NCI-H1436 treated with DMSO at 0.1 percent for 48 hours (cell line): ENCODE measurements at places on chromosomes 11 and 22.

DNA sequence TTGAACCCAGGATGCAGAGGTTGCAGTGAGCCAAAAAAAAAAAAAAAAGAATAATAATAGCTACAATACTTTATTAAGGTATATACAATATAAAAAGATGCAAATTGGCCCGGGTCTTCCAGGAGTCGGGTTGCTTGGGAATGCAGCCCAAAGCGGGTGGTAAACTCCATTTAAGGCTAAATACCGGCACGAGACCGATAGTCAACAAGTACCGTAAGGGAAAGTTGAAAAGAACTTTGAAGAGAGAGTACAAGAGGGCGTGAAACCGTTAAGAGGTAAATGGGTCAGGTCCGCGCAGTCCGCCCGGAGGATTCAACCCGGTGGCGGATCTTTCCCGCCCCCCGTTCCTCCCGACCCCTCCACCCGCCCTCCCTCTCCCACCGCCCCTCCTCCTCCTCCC, 143.3 kb downstream of the DLG2 start:
- DNase-seq: no peak

DNA sequence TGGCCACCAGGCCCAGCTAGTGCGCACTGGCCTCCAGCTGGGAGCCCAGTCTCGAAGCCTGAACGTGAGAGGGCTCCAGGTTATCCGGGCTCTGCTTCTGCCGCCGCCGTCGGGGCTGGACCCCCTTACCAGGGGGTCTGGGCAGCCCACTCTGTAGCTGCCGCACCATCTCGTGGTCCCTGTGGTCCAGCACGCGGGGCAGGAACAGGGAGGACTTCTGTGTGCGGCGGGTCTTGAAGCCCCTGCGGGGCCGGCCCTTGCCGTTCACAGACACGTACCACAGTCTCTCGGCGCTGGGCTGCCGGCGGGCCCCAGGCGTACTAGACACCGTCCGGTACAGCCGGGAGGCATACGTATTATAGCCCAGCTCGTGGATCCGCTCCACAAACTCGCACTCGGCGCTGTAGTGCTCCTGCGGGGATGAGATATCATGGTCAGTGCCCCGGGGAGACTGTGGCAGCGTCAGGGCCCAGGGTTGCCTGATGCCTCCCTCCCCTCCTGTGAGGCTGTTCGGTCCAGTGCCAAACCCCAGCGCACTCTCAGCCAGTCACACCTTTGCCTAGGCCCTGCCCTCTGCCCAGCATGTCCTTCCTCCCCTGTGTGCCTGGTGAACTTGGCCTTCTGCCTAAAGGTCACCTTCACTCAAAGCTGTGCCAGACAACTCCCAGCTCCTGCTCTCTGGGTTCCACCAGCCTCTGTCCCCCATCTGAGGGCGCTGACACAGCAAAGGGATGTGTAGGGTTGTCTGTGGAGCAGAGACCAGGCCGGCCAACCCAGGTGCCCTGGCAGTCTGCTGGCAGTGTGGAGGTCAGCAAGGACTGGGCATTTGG, 8.7 kb downstream of the FGF3 start:
- no peak for DNase-seq

DNA sequence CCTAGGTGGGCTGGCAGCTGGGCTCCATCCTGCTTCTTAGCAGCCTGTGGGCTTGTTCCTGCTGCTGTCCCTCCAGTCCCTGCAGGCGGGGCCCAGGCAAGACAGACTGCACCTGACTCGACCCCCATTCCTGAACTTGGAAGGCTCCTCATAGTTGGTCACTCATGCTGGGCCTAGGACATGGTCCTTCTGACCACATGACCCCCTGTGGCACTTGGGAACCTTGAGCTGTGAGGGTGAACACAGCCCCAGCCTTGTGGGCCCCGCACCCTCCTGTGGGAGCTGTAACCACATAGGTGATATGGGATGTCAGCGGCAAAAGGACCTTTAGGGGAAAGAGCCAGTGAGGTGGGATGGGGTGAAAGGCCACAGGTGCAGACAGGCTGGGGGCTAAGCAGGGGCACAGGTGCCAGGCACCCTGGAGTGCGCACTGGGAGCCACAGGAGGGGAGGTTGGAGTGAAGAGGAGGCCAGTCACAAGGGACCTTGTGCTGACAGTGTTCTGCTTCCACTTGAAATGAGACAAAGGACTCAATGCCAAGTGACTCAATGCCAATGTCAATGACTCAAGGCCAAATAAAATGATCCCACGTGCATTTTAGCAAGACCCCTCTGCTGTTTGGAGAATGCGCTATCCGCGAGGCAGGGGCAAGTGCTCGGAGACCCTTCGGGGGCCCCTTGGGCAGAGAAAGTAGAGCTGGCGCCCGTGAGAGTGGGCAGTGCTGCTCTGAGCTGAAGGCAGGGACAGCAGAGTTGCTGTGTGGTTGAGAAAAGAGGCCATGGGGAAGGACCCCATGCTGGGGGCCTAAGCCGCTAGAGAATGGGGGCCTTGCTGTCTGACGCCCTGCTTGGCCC, 90.7 kb downstream of the MORC2 start:
- DNase-seq: no peak

GRCh38 chr11:35047179-35047578, 91.8 kb upstream of the CD44 start:
- DNase-seq: no peak

DNA sequence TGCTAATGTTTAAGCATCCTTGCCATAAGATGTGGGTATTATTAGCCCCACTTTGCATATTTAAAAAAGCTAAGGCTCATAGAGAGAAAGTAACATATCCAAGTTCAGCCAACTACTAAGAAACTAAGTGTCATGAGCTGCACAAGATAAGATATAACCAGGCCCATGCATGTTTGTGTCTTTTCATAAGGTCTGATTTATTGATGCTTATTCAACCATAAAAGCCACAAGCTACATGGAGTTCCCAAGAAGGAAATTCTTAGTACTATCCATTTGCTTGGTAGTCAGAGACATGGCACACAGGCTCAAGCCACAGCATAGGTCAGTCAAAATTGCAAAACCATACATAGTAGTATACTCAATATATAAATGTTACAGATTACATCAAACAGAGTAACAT, 488.5 kb downstream of the SOX6 start:
- DNase-seq: no peak

GRCh38 chr22:28408709-28409108, 270.9 kb downstream of the TTC28 start:
- DNase-seq: no peak

- DNase-seq: no peak
Measured at GRCh38 chr11:16933756-16934603, 80.2 kb downstream of the PLEKHA7 start.

- DNase-seq: no peak
Measured at GRCh38 chr11:108914981-108915380, 250.1 kb downstream of the DDX10 start.

DNA sequence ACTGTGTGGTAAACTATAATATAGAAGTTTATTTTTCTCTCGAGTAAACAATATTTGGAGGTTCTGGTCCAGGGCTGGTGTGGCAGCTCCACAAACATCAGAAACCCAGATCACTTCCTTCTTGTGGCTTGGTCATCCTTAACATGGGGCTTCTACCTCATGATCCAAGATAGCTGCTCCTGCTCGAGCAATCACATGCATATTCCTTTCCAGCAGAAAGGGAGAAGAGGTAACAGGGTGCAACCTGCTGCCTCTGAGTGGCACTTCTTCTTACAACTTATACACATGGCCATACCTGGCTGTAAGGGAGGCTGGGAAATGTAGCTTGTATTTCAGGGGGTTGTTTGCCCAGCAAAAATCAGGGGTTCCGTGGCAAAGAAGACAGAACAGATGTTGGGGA, 44.6 kb upstream of the SYT7 start:
- DNase-seq: no peak

DNA sequence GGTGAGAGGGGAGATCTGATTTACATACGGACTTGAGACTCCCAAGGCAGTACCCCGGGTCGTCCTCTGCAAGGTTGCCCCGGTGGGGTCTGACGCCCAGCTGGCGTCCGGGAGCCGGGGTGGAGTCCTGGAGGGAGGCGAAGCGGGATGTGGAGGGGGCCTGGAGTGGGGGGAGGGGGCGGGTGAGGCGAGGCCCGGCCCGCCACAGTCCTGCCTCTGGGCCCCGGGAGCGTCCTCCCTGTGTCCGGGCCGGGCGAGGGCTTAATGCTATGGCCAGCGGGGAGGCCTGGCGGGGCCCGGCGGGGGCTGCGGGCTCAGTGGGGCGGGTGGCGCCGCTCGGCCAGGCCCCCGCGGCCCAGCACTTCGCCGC, 2.4 kb upstream of the MYBPC3 start:
- no peak for DNase-seq

- DNase-seq: no peak
Measured at GRCh38 chr11:27355575-27356104, 7.4 kb downstream of the CCDC34 start.

DNA sequence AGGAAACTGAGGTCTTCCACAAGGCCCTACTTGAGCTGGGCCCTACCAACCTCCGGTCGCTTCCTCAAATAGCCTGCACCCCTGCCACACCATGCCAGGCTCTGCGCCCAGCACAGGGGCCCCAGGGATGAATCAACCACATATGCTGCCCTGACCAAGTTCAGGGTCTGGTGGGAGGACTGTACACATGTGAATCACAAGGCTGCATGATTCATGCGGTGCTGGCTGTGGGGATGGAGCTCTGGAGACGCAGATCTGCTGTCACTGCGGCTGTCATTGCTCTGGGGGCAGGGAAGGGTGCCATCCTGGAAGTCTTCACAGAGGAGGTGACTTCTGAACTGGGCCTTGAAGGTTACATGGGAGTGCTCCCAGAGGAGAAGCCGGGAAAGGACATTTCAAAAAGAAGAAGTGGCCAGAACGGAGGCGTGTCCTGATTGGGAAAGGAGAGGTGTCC, 21.5 kb downstream of the CYTH4 start:
- no peak for DNase-seq

DNA sequence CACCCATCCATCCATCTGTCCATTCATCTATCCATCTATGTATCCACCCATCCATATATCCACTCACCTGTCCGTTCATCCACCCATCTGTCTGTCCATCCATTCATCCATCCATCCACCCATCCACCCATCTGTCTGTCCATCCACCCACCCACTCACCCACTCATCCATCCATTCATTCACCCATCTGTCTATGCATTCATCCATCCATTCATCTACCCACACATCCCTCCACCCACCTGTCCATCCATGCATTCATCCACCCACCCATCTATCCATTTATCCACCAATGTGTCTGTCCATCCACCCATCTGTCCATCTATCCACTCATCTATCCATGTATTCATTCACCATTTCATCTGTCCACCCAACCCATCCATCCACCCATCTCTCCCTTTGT, 33.3 kb downstream of the NADSYN1 start:
- no peak for DNase-seq
